ENCODE measurements at places on chromosomes 3 and 15.

GRCh38 chr15:101029971-101030661 is 111.0 kb downstream of the LRRK1 start:
- DNase-seq, result no peak

DNA sequence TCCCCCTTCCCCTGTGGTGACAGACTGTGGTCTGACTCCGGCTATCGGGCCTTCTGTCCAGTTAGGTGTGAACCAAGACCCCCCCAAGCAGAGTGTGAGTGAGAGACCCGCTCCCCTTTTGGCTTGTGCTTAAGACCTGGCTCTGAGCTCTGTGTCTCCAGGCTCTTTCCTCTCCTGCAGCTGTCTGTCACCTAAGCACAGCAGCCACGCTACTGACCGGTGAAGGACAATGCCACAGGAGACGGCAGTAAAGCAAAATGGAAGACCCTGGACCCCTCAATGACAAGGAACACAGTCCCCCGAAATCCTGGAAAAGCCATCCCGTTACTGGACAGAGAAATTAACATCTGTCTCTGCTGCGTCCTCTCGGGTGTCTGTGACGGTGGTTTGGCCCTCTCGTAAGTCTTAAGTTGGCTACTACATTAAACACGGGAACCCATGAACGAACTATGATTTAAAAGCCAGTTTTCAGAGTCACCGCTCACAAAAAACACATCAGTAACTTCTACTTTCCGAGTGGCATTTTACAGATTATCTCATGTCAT is 53.7 kb downstream of the CHSY1 start:
- no peak for DNase-seq

GRCh38 chr15:31476866-31477265 is 150.2 kb downstream of the KLF13 start:
- DNase-seq, result no peak

DNA sequence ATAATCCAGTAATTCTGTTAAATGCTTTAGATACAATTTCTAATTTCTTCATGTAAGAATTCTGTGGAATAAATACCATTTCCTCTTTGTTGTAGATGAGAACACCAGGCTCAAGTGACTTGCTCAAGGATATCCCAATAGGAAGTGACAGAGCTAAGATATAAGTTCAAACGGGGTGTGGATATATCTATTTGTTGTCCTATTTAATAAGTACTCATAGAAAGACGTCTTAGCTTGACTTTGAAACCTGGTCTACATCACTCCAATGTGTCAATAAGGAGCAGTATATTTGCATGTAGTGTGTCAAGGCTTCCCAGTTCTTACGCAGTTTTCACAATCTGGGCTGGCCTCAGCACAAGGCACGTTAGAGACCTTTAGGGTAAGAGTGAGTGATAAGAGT is 4.7 kb upstream of the GCSAM start:
- no peak for DNase-seq

GRCh38 chr15:68699881-68700454 is 120.7 kb downstream of the ANP32A start:
- DNase-seq, result no peak

GRCh38 chr3:16064642-16065414 is 109.7 kb upstream of the GALNT15 start:
- DNase-seq, result peak; percentile 83

DNA sequence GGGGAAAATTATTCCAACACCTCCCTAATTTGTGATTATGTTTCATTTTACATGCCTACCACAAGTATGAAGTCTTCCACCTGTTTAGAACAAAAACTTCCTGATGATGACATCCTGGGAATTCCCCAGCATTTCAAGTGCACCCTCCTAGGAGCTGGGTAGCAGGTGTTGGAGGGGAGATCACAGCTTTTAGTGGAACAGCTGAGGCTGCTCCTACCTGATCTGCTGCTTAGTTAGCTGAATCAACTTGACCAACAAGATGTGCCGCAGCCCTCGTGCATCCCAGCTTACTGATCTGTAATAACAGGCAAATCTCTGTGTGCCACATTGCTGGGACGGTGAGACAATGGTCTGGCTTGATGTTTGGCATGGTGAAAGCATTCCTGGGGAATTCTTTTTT is 29.7 kb downstream of the TRAK1 start:
- no peak for DNase-seq

DNA sequence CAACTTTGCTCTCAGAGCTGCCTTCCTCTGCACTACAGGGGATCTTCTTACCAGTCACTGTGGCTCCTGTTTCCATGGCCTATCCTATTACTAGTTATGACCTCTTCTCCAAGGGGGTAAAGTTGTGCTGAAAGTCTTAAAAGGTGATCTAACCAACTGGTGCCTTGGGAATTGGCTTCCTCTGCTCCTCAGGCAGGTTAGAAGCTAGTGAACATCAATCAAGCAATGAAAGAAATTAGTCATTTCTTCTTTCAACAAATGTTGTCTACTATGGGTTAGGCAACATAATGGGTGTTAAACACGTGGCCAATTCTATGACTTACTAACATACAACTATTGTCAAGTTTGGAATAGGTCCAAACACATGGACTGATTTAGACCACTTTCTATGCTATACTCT is 571.4 kb upstream of the NAALADL2 start:
- no peak for DNase-seq

DNA sequence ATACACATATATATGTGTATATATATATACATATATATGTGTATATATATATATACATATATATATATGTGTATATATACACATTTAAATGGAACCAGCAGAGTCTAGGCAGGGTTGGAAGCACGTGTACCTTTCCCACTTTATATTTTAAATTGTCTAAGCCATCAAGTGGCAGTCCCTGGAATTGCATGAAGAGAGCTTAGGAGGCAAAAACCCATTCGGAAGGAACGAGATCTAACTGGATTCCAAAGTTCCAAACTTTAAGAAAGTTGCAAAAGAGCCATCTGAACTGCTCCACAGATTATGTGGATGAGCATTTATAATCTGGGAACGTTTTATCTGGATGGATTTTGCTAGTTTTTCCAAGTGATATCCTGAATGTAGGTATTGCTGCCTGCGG is 186.5 kb downstream of the FOXP1 start:
- no peak for DNase-seq

DNA sequence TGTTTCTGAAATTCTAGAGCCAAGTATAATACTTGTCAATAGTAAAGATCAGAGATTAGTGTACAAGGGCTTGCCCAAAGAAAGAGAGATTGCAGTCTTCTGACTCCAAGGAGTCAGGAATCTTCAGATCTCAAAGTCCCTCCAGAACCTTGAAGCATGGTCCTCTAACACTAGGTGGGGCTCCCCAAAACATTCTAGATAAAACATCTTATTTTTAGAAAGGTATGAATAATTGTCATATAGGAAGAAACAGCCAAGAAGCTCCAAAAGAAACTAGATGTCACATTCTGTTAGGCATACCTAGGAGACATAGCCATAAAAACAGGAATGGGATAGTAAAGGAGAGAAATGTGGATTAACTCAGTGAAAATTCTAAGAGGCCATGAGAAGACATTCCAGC is 10.7 kb downstream of the MUC13 start:
- no peak for DNase-seq

GRCh38 chr3:123815981-123816380 is 68.2 kb downstream of the MYLK start:
- no peak for DNase-seq

GRCh38 chr3:150240891-150241290 is 167.2 kb upstream of the TSC22D2 start:
- DNase-seq, result no peak

GRCh38 chr3:43581343-43581742 is 40.5 kb downstream of the ANO10 start:
- no peak for DNase-seq

GRCh38 chr3:135739779-135740178 is 225.7 kb upstream of the PPP2R3A start:
- no peak for DNase-seq

- no peak for DNase-seq
Measured at GRCh38 chr3:9377981-9378380, 15.1 kb downstream of the THUMPD3 start.

- DNase-seq, result no peak
Measured at GRCh38 chr3:194308601-194309449, 42.3 kb downstream of the CPN2 start.

DNA sequence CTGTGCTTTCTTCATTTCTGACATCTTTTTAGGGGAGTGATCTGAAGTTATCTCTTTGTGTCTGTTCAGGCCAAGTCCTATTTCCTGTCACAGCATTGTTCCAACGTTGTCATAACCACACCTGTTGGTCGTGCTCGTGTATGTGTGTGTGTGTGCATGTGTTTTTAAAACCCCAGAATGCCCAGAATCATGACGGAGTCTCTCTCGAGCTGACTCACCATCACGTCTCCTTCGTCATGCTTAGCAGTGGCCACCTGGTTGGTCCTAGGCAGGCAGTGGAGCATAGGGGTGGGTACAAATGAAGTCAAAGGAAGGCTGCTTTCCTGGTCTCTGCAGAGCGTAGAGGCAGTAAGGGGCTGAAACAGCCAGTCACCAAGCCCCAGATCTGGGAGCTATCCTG is 126.8 kb upstream of the ABHD17C start:
- DNase-seq, result no peak

- DNase-seq, result no peak
Measured at GRCh38 chr3:184523825-184524615, 37.6 kb upstream of the EPHB3 start.

DNA sequence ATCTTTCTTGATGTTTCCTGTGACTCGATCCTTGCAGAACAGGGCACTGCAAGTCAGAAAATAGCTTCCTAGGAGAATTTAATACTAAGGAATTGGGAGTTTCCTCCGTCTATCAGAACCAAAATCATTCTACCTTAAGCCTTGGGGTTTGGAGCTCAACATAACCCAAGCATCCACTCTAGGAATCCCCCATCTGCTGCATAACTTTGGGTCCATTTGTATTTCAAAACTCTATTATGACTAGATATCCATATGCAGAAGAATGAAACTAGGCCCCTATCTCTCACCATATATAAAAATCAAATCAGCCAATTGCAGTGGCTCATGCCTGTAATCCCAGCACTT is 61.7 kb upstream of the AKAP13 start:
- DNase-seq, result no peak

GRCh38 chr15:72397796-72398588 is at the start of gene TMEM202:
Gene TMEM202 (plus strand): TSS chr15:72398305. CDS start chr15:72398327, 22 bp downstream.
- DNase-seq, result no peak

GRCh38 chr15:52551762-52552161 is 17.1 kb downstream of the ARPP19 start:
- DNase-seq, result no peak

- no peak for DNase-seq
Measured at GRCh38 chr3:184694716-184695115, 17.1 kb downstream of the MAGEF1 start.

GRCh38 chr3:32290619-32291018 is 52.1 kb downstream of the CMTM8 start:
- DNase-seq, result no peak

DNA sequence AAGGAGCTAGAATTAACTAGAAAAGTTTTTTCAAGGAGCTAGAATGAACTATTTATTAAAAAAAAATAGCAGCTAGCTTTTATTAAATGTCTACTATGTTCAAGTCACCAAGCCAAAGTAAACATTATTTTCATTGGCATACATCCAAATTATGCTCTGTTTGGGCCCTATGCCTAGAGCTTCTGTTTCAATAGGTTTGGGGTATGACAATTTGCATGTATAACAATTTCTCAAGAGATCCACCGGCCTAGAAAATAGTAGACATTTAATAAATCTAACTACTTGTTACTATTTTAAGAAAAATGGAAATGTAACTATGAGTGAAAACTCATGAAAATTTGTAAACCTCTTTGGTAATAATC is 8.0 kb downstream of the GABRR3 start:
- DNase-seq, result peak; percentile 66

DNA sequence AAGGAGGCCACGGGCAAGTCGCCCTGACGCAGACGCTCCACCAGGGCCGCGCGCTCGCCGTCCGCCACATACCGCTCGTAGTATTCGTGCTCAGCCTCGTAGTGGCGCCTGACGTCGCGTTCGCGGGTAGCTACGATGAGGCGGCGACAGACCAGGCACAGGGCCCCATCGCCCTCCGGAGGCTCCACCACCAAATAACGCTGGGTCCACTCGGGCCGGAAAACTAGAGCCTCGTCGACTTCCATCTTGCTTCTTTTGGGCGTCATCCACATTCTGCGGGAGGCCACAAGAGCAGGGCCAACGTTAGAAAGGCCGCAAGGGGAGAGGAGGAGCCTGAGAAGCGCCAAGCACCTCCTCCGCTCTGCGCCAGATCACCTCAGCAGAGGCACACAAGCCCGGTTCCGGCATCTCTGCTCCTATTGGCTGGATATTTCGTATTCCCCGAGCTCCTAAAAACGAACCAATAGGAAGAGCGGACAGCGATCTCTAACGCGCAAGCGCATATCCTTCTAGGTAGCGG is at the start of gene EPM2AIP1:
TSS of gene EPM2AIP1 (minus strand) at position 326 of the 520 bp plus-strand sequence. CDS start at position 272, 54 bp downstream.
- no peak for DNase-seq

GRCh38 chr3:121759541-121760202 is 10.1 kb upstream of the GOLGB1 start:
- DNase-seq, result no peak

- DNase-seq, result no peak
Measured at GRCh38 chr3:174223042-174223441, 636.1 kb upstream of the NAALADL2 start.

DNA sequence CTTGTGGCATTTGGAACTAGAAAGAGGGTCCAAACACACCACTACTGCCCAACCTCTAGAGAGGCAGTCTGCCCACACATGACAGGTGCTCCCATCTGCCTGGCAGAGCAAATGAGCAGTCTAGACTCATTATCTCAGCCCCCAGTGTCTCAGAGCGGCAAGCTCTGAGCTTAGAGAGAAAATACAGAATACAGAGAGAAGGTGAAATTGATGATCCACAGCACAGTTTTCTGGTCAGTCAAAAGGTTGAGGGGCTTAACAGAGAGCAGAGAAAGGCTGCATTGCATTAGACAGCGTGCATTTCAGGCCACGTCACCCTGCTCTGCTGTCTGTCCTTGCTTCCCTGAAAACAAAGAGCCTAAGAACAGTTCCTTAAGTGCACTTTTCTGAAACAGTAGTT is 135.1 kb downstream of the KCNMB2 start:
- DNase-seq, result no peak

DNA sequence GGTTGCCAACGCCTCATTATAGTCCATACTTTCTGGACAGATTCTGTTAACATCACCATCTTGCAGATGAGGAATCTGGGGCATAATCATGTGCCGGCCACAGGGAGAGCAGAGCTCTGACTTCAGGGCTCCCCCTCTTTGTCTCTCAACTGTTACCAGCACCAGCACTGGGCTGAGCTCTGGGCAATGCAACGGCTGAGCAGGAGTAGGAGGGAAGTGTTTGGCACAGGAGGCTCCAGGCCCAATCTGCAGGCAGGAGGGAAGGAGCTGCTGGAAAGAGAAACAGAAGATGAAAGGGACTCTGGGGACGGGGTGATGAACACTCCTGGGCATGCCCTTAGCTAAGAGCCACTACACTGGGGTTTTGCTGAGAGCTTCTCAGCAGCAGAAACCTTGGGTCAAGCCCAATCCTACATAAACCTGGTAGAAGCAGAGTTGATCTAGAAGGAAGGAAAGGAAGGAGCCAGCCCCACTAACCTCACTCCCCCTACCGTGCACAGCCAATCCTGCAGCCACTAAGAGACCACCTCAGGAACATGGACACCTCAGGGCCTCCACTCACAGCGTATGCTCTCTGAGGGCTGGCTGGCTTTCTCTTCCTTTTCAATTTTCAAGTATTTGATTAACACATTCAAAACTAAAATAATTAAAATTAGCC is 73.1 kb upstream of the SPATA12 start:
- no peak for DNase-seq

- DNase-seq, result no peak
Measured at GRCh38 chr15:73881579-73882320, 8.4 kb downstream of the TBC1D21 start.

- DNase-seq, result peak; percentile 36
Measured at GRCh38 chr3:41893977-41894376, 67.9 kb downstream of the ULK4 start.

Data from NCI-H2029 treated with DMSO at 0.1 percent for 48 hours (cell line).